SW480 (cell line): ENCODE measurements at places on chromosomes 2 and 18.

- DNase-seq: no peak
Observed at GRCh38 chr2:34785206-34785785, 1186.2 kb upstream of the FAM98A start.

GRCh38 chr18:8389391-8390340 is 219.6 kb upstream of the RAB12 start:
- peak; percentile 41 for DNase-seq

- DNase-seq: no peak
Observed at GRCh38 chr18:56873441-56874140, 222.4 kb downstream of the WDR7 start.

DNA sequence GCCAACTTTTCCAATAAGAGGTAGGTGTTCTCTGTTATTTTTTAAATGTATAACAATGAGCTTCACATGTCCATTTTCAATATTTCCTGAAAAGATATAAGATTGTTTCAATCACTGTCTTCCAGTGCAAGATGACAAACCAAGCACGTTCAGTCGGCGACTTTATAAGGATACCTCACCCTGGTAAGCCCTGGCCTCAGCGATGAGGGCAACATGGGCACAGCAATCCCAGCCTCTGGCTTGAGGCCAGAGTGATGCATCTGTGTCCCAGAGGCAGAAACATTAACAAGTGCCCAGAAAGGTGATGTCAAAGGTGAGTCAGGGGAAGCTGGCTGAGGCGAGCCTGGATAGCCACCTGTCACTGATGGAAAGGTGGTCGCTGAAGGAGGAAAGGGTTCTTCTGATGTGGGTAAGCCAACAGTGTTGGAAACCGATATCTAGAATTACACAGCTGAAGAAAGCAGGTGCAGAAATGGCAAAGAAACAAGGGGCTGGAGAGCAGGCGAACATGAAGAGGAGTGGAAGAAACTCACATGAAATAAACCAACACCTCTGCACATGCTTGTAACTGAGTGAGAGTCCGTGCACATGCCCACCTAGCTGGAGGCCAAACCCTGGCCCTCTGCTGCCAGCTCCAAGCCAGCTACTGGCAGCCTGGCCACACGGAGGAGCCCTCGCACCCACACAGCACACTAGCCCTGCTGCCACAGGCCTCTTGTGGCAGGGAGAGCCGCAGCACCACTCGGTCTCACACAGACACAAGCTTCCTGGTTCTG is 65.5 kb downstream of the FBXO15 start:
- DNase-seq: peak; percentile 56
